Regular cardiac myocyte (primary cell): ENCODE measurements at places on chromosomes 7 and 10. TPM values are rescaled to one million over a fixed set of nuclear protein-coding genes. Genes with fewer than 3 reads are reported as not detected.

The CLIP2 gene
- 64.8 and 65.0 TPM in 2 replicates for total RNA-seq

The TBC1D12 gene
- 10.4 and 21.1 TPM in 2 replicates for total RNA-seq

The KEL gene
- under 0.01 TPM in 1 of 2 replicates, not detected in the other for total RNA-seq

The AKR1C2 gene
- total RNA-seq, result 11.0 and 73.6 TPM in 2 replicates

The ACSM6 gene
- not detected in 2 replicates for total RNA-seq

The POR gene
- 77.8 and 82.2 TPM in 2 replicates for total RNA-seq

The ZRANB1 gene
- 19.6 and 31.9 TPM in 2 replicates for total RNA-seq
